ENCODE measurements at places on chromosomes 7 and 10.

GRCh38 chr10:95289003-95289920, 1.5 kb downstream of the PDLIM1 start:
- no peak for DNase-seq

DNA sequence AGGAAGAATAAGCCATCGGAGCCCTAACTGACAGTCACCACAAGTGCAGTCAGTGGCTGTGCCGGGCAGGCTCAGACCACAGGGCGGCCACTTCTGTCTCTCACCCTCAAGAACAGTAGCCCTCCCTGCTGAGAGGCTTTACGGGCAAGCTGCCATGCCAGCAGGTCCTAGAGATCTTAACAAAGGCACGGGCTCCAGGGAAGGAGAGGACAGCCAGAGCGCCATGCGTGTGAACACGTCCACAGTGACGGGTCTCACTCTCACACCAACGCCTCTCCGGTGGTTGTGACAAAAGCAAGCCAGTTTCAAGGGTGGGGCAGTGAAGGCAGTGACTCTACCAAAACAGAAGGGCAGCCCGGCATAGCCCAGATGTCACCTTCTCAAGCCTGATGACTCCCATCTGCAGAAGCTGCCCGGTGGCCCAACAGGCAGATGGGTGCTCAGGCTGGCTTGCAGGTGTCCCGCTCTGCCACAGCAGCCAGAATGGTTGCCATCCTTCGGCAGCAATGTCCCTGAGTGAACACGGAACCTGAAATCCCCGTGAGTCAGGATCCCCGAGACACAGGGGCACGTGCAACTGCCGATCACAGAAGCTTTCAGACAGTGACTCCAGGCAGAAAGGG, 102.0 kb downstream of the FAM53B start:
- DNase-seq = no peak

- no peak for DNase-seq
Measured at GRCh38 chr10:24645784-24646183, 77.9 kb downstream of the ARHGAP21 start.

DNA sequence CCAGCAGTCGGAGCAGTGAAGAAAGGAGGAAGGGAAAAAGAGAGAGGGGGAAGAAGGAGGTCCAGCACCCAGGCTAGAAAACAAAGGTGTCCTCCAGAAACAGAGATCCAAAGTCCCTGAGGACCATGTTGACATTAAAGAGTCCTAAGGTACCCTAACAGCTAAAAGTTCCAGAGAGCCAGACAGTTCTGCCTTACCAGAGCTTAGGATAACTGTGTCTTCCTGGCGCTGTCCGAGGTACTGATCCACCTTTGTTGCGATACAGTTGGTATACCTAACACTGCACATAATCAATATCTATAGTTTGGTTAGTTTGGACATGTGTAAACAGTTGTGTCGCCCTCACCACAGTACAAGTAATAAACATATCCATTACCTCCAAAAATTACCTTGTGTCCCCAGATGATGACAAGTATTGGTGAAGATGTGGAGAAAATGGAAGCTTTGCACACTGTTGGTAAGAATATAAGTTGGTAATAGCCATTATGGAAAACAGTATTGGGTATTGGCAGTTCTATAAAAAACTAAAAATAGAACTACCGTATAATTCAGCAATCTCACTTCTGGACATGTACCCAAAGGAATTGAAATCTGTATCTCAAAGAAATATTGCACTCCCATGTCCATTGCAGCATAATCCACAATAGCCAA, 59.8 kb downstream of the GRID1 start:
- DNase-seq = no peak

- DNase-seq = no peak
Measured at GRCh38 chr7:52120912-52121311, 804.3 kb upstream of the COBL start.

- DNase-seq = no peak
Measured at GRCh38 chr10:119657725-119658124, 6.5 kb downstream of the BAG3 start.

- DNase-seq = no peak
Measured at GRCh38 chr7:88429382-88429781, 122.7 kb upstream of the STEAP4 start.

DNA sequence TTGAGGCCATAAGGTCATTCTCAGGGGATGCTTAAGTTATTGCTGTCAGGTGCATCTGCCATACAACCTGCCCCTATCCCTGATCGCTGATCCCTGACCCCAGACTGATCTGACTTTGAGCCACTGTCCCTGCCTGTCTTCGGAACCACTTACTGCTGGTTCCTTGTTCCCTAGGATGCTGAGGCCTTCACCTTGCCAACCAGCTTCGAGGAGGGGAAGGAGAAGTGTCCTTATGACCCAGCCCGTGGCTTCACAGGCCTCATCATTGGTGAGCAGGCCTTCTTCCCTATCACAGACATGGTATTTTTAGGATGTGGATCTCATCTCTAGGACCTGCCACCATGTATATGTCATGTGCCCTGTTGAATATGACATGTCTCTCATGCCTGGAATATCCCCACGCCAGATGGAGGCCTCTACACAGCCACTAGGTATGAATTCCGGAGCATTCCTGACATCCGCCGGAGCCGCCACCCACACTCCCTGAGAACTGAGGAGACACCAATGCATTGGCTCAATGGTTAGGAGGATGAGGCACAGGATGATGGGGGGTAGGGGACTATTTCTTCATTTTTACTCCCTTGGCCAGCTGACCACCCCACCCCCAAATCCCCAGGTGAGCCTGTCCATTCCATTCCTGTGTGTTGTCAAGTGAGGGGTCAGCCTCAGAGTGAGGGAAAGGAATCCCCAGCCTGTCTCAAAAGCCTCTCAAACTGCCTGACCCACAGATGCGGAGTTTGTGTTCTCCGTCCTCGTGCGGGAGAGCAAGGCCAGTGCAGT, 9.0 kb downstream of the MRPL43 start:
- DNase-seq = no peak

DNA sequence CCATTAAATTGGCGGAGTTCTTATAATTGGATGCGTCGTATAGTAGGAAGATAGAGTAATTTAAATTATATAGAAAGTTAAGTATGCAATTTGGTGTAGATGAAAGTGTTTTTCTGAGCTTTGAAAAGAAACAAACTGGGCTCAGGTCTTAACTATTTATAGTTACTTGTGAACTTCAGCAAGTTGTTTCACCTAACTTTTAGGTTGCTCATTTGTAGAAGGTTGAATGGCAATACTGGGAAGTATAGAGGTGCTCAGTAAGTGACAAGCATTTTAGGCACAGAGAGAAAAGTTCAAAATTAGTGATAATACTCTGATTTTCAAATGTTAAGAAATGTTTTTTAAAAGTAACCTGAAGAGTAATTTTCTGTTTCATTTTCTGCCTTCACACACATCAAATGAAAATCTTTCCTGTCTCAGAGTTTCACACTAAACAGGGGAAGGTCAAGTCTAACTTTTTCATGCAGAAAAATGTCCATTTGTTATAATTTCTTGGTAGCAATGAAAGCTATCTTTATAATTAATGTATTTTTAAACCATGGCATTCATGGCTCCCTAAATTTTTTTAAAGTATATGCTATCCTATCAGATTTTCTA, 146.5 kb downstream of the PHF14 start:
- no peak for DNase-seq

GRCh38 chr10:3986493-3987142, 201.6 kb upstream of the KLF6 start:
- no peak for DNase-seq

All from stimulated activated CD4-positive, alpha-beta T cell treated with anti-CD3 and anti-CD28 coated beads, Interleukin-1b, Interleukin-23, amount 100 ng/mL, for 48 hours (primary cell).